Smooth muscle cell of the pulmonary artery (primary cell): ENCODE measurements at places on chromosomes 3 and 15. TPM values are rescaled to one million over a fixed set of nuclear protein-coding genes. Genes with fewer than 3 reads are reported as not detected.

SLC22A14 gene
- total RNA-seq: 0.46 and 0.66 TPM in 2 replicates

EAF2 gene
- total RNA-seq: 1.7 and 1.9 TPM in 2 replicates

CACNA2D2 gene
- total RNA-seq: 0.07 TPM in 2 replicates

EMC7 gene
- total RNA-seq: 60.2 and 62.6 TPM in 2 replicates

SPINT1 gene
- 0.33 and 0.36 TPM in 2 replicates for total RNA-seq

PPP1R14D gene
- not detected in 2 replicates for total RNA-seq
